Stimulated activated CD8-positive, alpha-beta memory T cell treated with anti-CD3 and anti-CD28 coated beads, Interleukin-7, amount 100 ng/mL, for 4 hours (primary cell): ENCODE measurements at places on chromosomes 3 and 15.

- DNase-seq: no peak
Measured at GRCh38 chr3:41519746-41520145, 320.4 kb downstream of the CTNNB1 start.

DNA sequence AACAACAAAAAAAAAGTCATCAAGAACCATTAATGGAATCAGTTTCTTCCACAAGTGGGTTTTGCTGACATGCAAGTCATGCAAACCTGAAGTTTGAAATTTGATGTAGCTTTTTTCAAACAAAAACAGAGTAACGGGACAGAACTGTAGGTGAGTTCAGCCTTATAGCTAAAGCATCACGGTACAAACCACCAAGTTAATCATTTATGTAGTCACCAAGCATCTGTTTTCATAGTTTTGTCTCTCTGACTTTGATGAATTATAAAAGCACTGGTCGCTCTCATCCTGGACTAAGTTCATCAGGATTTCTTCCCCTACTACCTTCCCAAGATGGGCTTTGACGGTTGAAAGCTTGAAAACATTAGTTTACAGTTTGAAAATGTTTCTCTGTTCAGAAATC lies 117.0 kb upstream of the SAMMSON start:
- DNase-seq: no peak

DNA sequence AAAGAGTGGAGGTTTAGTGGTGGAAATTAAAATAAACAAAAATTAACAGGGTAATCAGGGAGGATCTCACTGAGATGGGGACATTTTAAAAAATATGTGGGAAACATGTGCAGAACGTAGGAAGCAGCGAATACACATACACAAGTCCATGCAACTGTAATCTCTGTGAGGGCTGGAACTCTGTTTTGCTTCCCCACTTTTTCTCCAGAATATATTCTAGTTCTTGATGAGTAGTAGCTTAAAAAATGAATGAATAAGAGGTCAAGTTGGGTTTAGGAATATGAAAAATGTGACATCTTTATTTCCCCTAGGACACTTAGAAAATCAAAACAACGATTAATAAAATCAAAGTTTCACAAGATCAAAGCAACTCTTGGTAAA lies 312.2 kb upstream of the ZNF717 start:
- no peak for DNase-seq

GRCh38 chr3:129778871-129779270 lies 114.6 kb downstream of the TMCC1 start:
- no peak for DNase-seq

DNA sequence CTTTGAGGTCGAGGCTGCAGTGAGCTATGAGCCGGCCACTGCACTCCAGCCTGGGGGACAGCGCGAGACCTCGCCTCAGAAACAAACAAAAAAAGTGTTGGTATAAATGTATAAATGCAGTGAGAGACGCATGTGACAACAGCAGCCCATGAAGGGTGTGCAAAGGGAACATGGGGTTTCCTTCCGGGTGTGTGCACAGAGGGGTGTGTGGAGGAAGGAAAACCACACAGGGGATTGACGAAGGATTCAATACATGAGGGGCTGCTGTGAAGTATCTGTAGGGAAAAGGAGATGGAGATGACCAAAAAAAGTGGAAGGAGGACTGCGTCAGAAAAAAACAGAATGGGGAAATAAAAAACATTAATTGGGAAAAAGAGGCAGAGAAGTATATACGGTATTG lies 1.1 kb downstream of the MTFMT start:
- DNase-seq: no peak
